ENCODE measurements at places on chromosomes 1 and 21.
A peak's percentile ranks its signal among the peaks of the same experiment; 100 is the strongest.

DNA sequence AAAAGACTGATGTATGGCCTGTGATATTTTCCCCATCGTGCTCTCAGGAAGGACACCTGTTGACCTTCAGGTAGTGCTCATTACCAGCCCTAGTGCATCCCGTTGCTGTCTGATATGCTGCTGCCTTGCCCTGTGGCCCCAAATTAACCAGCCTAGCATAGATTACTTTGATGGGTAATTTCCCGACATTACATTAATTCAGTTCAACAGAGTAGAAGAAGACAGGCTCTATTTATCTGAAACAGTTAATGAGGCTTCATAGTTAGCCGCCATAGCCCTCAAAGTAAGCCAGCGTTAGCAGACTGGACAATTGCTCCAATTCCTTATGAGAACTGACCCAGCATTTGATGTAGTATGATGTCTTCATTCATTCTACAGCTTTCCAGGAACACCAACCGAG is 257.6 kb downstream of the OLFM3 start:
- H3K4me1 ChIP-seq, result no peaks in the 10 kb centered on the region
- H3K27me3 ChIP-seq, result no peaks in the 10 kb centered on the region
- H3K27ac ChIP-seq, result no peak overlapping the region
- no peak for DNase-seq
- no peak overlapping the region for H3K4me3 ChIP-seq
- no peaks in the 10 kb centered on the region for H3K36me3 ChIP-seq

GRCh38 chr1:94531664-94532063 is 9.9 kb downstream of the F3 start:
- H3K27ac ChIP-seq, result no peak overlapping the region
- H3K4me3 ChIP-seq, result no peak overlapping the region
- no peaks in the 10 kb centered on the region for H3K4me1 ChIP-seq
- peaks cover 4% of the 10 kb centered on the region for H3K27me3 ChIP-seq
- H3K36me3 ChIP-seq, result no peaks in the 10 kb centered on the region
- no peak for DNase-seq

GRCh38 chr1:64901663-64902062 is 64.7 kb downstream of the JAK1 start:
- no peak for DNase-seq
- no peak overlapping the region for H3K27ac ChIP-seq
- peaks cover 82% of the 10 kb centered on the region for H3K4me1 ChIP-seq
- peaks cover 2% of the 10 kb centered on the region for H3K36me3 ChIP-seq

- H3K4me1 ChIP-seq, result no peaks in the 10 kb centered on the region
- H3K4me3 ChIP-seq, result no peak overlapping the region
- H3K27ac ChIP-seq, result no peak overlapping the region
- DNase-seq, result no peak
These were observed 9.4 kb upstream of the RGS13 start for GRCh38 chr1:192626366-192627179.

DNA sequence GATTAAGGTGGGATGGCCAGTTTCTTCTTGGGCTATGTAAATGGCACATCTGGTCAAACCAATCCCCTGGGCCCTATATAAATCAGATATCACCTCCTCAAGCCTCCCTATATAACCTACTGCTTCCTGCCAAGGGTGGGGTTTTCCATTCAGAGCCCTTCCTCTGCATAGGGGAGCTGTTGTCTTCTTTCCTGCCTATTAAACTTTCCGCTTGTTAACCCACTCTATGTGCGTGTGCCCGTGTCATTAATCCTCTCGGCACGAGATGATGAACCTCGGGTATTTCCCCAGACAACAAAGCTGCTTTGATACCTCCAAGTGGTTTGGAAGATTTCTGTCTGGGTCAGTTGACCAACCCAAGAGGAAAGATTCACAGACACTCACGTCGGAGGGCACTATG is 19.3 kb upstream of the SERTAD4 start:
- H3K27me3 ChIP-seq, result peaks cover 12% of the 10 kb centered on the region
- H3K4me1 ChIP-seq, result no peaks in the 10 kb centered on the region
- H3K27ac ChIP-seq, result no peak overlapping the region
- no peaks in the 10 kb centered on the region for H3K36me3 ChIP-seq

DNA sequence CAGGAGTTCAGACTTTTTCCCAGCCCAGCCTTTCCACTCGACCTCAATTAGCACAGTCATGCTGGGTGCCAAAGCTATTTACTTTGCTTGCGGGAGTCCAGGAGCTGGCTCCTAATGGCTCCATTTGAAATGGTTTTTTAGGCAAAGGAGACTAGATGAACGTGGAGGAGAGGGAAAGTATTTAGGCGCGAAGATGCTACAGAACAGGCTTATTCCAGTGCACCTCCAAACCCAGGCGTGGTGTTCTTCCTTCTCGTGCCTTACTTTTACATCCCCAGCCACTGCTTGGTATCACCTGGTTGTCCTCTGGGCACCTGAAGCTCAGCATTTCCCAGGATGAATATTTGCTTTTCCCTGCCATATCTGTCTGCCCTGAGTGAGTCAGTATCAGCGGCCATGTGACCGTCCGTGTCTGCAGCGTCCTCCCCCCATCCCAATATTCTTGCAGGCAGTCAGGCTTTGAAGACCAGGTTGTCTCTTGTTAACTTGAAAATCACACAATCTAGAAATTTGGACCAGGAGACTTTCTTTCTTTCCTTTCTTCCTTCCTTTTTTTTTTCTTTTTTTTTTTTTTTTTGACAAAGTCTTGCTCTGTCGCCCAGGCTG is 198.5 kb downstream of the DYRK1A start:
- peaks cover 23% of the 10 kb centered on the region for H3K4me1 ChIP-seq
- H3K36me3 ChIP-seq, result no peaks in the 10 kb centered on the region
- peak overlapping the region; percentile 95 for H3K4me3 ChIP-seq
- H3K27me3 ChIP-seq, result no peaks in the 10 kb centered on the region
